ENCODE measurements at places on chromosomes 5 and 9. TPM values are rescaled to one million over a fixed set of nuclear protein-coding genes. Genes with fewer than 3 reads are reported as not detected.

C1QTNF3 gene
- total RNA-seq = 3.3 TPM

PCDHGC3 gene
- 0.20 TPM for total RNA-seq

PDLIM4 gene
- total RNA-seq = 1.1 TPM

ATG12 gene
- 45.1 TPM for total RNA-seq

CDX1 gene
- not detected for total RNA-seq

TMEM215 gene
- total RNA-seq = not detected

TYRP1 gene
- not detected for total RNA-seq

- H3K27me3 ChIP-seq = no peaks in the 10 kb centered on the region
- DNase-seq = no peak
- no peak overlapping the region for H3K27ac ChIP-seq
- peaks cover 7% of the 10 kb centered on the region for H3K4me1 ChIP-seq
- H3K36me3 ChIP-seq = no peaks in the 10 kb centered on the region
These were observed 69.1 kb downstream of the MYO10 start for GRCh38 chr5:16866795-16867576.

DNA sequence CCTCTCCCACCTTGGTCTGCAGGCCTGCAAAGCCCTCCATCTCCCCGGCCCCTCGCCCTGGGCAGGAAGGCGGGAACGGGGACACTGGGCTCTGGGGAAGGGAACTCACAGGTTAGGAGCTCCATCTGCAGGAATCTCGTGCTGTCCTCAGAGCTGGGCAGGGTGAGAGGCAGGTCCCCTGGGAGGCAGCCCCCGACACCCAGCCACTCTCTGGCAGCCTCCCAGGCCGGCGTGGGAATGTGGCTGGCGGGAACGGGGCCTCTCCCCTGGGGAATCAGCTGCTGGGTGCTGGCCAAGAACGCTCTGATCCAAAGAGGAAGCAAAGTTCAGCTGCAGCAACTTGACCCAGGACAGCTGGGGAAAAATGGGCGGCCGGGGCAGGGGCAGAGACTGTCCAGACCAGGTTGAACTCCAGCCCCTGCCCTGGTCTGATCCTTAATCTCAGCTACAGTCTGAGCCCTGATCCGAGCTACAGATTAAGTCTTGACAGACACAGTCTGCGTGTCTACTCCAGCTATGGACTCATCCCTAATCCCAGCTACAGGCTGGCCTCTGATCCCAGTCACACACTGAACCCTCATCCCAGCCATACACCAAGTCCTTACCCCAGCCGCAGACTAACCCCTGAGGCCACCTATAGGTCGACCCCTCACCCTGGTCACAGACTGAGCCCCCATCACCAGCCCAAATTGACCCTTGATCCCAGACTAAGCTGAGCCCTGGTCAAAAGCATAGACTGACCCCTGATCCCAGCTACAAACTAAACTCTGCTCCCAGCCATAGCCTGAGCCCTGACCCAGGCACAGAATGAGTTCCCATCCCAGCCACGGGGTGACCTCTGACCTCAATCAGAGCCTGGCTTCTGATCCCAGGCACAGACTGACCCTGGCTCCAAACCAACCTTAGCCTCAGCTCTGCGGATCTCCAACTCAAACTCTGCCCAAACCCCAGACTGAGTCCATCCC lies 37.3 kb upstream of the EGFL7 start:
- peak; percentile 69 for DNase-seq
- H3K4me1 ChIP-seq = peaks cover 54% of the 10 kb centered on the region

- DNase-seq = no peak
- H3K4me1 ChIP-seq = peaks cover 8% of the 10 kb centered on the region
- H3K4me3 ChIP-seq = no peak overlapping the region
- no peaks in the 10 kb centered on the region for H3K27me3 ChIP-seq
- H3K27ac ChIP-seq = no peak overlapping the region
These were observed 20.4 kb upstream of the SMC2 start for GRCh38 chr9:104073770-104074133.

- H3K27me3 ChIP-seq = no peaks in the 10 kb centered on the region
- H3K4me3 ChIP-seq = no peak overlapping the region
- peaks cover 94% of the 10 kb centered on the region for H3K36me3 ChIP-seq
These were observed 18.6 kb upstream of the SLC25A51 start for GRCh38 chr9:37922363-37923117.

GRCh38 chr5:134127988-134128647 lies 13.6 kb downstream of the TCF7 start:
- H3K36me3 ChIP-seq = peaks cover 4% of the 10 kb centered on the region
- no peaks in the 10 kb centered on the region for H3K27me3 ChIP-seq
- H3K27ac ChIP-seq = no peak overlapping the region
- peaks cover 10% of the 10 kb centered on the region for H3K4me1 ChIP-seq
- H3K4me3 ChIP-seq = no peak overlapping the region

DNA sequence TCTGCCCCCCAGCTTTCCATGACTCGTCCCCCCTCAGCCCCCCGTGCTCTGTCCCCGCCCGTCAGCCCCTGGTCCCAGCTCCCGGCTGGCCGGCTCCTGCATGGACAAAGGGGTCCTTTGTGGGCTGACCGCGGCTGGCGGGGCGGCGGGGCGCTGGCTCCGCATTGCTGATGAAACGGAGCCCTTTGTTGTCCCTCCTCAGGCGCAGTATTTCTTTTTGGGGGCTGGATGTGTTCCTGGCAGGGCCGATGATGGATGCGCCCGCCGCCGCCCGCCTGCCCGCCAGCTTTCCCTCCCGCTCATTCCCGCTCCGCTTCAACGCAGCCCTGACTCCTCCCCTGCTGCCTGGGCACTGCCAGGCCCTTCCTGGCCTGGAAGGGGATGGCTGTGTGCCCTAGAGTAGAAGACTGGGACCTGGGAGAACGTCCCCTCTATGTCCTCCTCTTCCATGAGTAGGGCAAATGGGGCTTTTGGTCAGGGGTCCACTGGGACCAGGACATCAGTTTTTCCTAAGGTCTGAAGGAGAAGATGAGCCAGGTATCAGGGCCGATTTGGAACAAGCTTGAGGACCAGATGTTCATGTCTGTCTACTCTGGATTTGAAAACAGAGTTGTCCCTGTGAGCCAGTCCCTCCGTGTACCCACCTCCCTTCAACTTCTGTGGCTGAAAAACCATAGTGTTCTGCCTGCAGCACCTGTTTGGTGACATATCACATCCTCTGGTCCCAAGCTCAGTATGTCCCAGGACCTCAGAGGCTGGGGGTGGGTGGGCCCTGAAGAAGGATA lies 29.0 kb downstream of the CXXC5 start:
- H3K27me3 ChIP-seq = no peaks in the 10 kb centered on the region
- DNase-seq = no peak
- no peak overlapping the region for H3K27ac ChIP-seq
- H3K36me3 ChIP-seq = peaks cover 38% of the 10 kb centered on the region
- H3K4me3 ChIP-seq = no peak overlapping the region

- no peaks in the 10 kb centered on the region for H3K27me3 ChIP-seq
- no peak overlapping the region for H3K27ac ChIP-seq
- no peak overlapping the region for H3K4me3 ChIP-seq
- H3K4me1 ChIP-seq = peaks cover 15% of the 10 kb centered on the region
- H3K36me3 ChIP-seq = peaks cover 10% of the 10 kb centered on the region
These were observed 41.9 kb downstream of the GPBP1 start for GRCh38 chr5:57215629-57216195.

DNA sequence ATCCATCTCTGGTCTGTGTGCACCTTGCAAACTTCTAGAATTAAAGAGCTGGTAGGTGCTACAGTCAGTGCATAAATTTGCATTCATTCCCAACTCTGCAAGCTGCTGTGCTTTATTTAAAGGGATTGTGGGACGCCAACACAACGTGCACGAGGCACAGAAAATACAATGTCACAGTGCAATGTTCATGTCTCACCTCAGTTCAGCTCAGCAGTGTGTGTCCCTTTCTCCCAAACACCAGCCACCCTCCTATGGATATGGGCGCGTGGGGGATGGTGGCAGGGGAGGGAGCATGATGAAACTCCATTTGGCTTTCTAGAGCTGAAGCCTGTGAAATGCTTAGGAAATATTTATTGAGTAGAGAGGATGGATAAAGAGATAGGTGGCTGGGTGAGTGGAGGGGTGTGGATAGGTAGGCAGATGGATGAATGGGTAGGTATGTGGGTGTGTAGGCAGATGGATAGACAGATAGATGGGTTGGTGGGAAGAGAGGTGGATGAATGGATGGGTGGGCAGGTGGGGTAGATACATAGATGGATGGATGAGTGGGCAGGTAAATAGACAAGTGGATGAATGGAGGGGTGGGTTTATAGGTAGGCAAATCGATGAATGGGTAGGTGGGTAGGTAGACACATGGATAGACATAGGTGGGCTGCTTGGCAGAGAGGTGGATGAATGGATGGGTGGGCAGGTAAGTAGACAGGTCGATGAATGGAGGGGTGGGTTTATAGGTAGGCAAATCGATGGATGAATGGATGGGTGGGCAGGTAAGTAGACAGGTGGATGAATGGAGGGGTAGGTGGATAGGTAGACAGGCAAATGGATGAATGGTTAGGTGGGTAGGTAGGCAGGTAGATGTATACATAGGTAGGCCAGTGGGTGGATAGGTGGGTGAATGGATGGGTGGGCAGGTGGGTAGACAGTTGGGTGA lies 92.7 kb upstream of the FCN2 start:
- peaks cover 9% of the 10 kb centered on the region for H3K27me3 ChIP-seq
- no peak for DNase-seq
- H3K4me3 ChIP-seq = no peak overlapping the region
- H3K27ac ChIP-seq = no peak overlapping the region
- no peaks in the 10 kb centered on the region for H3K36me3 ChIP-seq

GRCh38 chr5:61587125-61587524 lies 255.1 kb downstream of the ZSWIM6 start:
- no peak for DNase-seq
- no peak overlapping the region for H3K4me3 ChIP-seq
- H3K27me3 ChIP-seq = no peaks in the 10 kb centered on the region
- no peaks in the 10 kb centered on the region for H3K4me1 ChIP-seq
- no peak overlapping the region for H3K27ac ChIP-seq

DNA sequence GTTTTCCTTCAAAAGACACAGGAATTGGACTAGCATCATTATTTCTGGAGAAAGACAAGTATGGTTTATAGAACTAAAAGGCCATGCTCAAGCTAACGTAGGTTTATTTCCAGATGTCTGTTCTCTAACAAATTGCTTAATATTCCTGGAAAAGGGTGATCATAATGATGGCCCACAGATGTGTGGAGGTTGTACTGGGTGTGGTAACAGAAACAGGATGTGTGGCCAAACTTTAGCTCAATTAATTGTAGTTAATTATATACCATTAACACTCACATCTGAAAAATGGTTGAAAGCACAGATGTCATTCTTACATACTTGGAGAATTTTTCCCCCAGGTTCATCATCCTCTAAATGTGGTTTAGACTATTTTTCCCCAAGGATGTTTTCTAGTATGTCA lies 292.7 kb upstream of the RASA1 start:
- no peaks in the 10 kb centered on the region for H3K27me3 ChIP-seq
- H3K4me1 ChIP-seq = no peaks in the 10 kb centered on the region
- DNase-seq = no peak

All from HepG2 (cell line).